Effector memory CD4-positive, alpha-beta T cell (primary cell): ENCODE measurements at places on chromosomes 6 and 20.

- no peak for DNase-seq
These were observed 23.5 kb upstream of the BACH2 start for GRCh38 chr6:90319979-90320685.

GRCh38 chr20:61611401-61612180 lies 359.5 kb downstream of the CDH4 start:
- DNase-seq = no peak

GRCh38 chr6:99810295-99810694 lies 183.7 kb downstream of the MCHR2 start:
- no peak for DNase-seq

GRCh38 chr6:2877057-2877882 lies 25.8 kb downstream of the SERPINB9 start:
- no peak for DNase-seq

DNA sequence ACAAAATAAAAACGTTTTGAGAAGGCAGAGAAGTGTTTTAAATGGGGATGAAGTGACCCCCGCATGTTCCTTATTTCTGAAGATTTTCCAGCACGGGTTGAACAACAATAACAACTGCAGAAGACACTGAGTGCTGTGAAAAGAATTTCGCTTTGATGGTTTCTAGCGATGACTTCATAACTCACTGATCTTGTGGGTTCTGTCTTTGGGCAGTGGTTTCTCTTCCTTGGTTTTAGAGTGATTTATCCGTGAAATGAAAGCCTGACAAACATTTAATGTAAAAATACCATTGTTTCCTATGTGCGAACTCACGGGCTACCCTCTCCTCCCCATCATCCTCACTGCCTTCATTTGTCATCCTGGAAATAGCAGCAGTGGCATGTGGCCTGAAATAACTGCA lies 793.9 kb downstream of the QKI start:
- DNase-seq = no peak

DNA sequence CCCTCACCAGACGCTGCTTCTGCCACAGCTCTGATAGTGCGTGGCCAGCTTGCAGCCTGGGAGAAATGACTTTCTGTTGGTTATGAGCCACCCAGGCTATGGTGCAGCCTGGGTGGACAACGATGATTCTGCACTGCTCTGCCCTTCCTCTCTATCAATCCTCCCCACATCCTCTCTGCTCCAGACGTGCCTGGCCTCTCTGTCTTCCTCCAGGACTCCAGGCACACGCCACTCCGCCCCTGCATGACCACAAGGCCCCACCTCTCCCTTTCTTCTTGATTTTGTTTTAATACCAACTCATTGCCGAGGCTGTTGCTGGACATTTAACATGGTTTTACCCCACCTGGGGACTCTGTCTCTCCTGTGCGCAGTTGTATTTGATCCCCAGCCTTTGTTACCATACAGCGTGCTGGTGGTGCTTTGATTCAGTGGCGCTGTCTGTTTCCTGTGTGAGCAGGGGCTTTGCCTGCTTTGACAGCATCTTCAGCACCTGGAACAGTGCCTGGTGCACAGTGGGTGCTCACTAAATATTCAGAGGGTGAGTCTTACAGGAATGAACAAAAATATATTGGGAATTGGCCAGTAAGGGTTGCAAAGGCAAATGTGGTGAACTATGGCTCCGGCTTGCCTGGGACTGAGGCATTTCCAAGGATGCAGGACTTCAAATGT lies 280.9 kb downstream of the CDH26 start:
- DNase-seq = no peak

- DNase-seq = no peak
These were observed 135.2 kb upstream of the MLIP start for GRCh38 chr6:53975941-53976615.

DNA sequence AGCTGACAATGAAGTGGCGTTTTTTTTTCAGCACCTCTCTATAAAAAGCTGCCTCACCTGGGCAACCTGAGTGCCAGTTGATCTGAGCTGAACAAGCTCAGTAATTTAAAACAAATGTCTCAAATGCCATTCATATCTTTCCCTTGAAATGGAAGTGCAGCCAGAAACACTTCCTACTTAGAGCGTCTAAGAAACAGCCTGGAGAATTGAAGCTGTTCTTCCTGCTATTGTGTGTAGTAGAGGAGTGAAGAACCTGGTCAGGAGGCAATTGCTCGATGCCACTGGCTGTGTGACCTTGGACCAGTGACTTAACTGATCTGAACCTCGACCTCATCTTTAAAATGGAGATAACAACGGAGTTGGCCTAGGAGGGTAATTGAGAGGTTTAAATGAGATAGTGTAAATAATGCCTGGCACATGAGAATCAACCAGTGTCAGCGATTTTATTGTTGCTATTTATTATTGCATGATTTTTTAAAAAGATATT lies 95.4 kb upstream of the FOXQ1 start:
- DNase-seq = no peak

DNA sequence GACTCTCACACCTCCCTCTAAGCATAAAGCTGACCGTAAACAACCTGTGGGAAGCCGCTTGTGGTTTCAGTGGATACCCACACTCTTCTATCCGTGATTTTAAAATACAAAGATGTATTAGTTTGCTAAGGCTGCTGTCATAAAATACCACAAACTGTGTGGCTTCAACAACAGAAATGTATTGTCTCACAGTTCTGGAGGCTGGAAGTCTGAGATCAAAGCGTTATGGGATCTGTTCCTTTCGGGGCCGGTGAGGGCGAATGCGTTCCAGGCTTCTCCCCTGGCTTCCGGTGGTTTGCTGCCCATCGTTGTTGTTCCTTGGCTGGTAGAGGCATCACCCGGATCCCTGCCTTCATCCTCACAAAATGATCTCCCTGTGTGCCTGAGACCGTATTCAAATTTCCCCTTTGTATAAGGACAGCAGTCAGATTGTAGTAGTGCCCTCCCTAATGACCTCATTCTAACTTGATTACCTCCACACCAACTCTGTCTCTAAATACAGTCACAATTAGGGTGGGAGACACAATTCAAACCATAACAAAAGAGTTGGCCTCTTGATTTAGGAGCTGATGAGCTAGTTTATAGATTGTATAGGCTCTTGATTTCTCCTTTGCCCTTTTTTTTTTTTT lies 210.6 kb upstream of the SOX4 start:
- no peak for DNase-seq

DNA sequence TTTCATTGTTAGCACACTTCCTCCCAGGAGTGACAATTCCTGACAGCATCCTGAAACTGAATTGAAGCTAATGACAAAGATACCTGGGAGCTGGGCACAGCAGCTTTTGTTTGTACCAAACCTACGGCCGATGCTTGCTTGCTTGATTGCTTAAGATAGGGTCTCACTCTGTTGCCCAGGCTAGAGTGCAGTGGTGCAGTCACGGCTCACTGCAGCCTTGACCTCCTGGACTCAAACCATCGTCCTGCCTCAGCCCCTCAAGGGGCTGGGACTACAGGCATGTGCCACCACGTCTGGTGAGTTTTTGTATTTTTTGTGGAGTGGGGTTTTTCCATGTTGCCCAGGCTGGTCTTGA lies 84.7 kb upstream of the SCP2D1 start:
- no peak for DNase-seq

- DNase-seq = no peak
These were observed 770 bp downstream of the KIF3B start for GRCh38 chr20:32278199-32278643.

GRCh38 chr20:57683287-57683686 lies 26.5 kb downstream of the PMEPA1 start:
- no peak for DNase-seq

DNA sequence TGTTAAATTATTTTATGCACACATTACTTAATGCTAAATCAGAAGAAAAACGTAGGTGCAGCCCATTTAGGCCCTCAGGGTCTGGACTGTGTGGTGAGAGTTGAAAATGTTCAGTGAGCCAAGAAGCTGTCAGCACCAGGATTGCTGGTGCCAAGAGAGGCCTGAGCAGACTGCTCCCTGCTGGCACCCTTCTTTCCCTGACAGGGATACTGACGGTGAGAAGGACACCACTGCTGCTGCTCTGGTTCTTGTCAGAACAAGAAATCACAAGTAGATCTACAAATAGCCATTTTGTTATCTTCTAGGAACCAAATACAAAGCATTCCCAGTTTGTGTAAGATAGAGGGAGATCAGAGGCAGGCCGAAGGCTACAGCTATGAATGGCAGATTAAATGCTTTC lies 48.7 kb upstream of the CRISP1 start:
- DNase-seq = no peak

DNA sequence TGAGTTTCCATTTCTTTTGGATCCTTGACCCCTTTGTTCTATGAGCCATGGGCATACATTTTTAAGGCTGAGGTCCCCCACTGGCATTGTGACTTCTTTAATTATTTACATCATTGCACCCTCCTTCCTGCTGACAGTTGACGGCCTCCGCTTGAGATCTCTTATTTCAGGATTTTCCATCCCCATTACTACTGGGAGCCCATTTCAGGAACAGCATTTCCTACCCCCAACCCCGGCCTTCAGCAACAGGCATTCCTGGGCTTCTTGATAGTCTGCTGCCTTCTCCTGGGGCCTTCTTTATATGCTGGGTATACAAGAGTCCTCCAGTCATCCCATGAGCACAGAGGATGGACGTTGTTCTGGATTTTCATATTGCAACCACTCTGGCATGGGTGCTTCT lies 3.8 kb downstream of the ULBP1 start:
- no peak for DNase-seq

DNA sequence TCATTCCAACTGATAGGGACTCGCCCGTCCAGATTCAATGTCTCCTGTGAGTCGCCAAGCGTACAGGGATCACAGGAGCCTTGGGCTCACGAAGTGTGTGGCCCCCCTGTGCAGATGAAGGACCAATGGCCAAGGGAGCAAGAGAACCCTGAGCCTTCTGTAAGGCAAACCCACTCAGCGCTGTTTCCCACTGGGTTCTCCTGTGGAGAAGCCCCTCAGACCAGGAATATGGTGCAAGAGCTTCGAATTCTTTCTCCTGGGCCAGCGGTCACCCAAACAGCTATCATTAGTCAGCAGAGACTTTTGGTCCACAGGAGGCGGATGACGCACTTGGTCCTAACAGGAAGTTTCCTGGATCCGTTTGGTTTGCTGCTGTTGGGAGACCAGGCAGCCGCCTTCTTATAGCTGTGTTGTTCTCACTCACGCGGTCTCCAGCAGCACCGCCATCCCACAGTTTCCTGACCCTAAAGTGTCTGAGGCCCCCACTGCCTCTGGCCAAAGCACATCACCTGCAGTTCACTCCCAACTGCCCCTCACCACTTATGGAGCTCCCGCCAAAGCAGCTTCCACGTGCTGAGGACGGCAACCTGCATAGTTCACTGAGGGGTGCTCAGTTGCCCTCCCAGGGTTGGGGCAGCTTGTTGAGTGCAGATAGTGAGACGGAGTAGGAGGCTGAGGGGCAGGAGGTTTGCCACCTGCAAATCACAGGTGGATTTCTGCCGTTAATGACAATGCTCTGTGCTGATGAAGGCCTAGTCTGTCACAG lies 268.6 kb downstream of the ERMARD start:
- no peak for DNase-seq

GRCh38 chr6:166387642-166388289 lies 5.0 kb upstream of the MPC1 start:
- no peak for DNase-seq

GRCh38 chr6:150924808-150925589 lies 59.5 kb downstream of the MTHFD1L start:
- DNase-seq = no peak

DNA sequence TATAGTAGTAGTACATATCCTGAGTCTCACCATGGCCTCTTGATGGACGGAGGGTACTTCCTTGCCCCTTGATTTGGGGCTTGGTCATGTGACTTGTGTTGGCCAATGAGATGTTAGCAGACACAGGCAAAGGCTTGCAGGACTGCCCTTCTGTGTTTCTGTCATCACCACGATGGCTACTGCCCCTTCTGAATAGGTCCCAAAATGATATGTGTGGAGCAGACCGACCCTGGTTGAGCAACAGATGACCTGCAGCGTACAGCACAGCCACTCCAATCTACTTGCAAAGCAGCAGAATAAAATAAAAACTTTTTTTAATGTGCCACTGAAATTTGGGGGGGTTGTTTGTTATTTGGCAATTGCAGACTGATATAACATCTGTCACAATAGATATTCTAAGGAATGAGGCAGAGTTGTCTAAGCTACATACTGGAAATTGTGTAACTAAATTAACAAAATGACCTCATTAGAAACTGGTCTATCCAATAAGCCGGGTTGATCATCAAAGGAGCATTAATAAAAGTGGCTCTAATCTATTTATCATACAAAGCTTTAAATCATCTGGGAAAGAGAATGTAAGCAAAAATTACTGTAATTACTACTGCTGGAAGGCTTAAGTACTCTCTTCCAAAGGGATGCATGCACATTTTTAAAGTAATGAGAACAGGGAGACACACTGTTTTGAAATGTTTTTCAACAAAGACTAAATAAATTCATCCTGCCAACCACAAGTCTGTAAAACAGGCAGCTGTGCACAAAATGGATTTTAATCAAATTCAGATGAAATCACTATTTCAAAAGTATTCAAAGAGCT lies 209.5 kb downstream of the KIF16B start:
- DNase-seq = no peak

GRCh38 chr6:105034470-105034869 lies 77.6 kb downstream of the LIN28B start:
- no peak for DNase-seq

GRCh38 chr6:163427498-163428254 lies 13.2 kb downstream of the QKI start:
- no peak for DNase-seq

- no peak for DNase-seq
These were observed 18.2 kb downstream of the WRNIP1 start for GRCh38 chr6:2783188-2783963.

DNA sequence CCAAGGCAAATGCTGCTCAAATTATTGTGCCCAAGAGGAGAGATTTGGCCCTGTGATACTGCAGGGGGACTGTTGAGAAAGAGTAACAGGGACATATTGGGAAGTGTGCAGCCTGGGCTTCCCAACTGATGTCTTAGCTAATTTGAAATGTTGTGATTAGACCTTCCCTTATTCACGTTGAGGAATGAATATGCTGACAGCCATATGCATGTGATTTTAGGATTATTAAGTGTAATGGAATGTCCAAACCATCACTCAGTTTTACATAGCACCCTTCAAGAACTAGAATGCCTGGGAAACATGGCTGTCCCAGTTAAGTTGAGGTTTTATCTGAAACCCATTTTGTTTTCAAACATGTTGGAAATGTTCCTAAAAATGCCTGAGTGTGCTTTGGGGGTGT lies 81.4 kb downstream of the CARMIL1 start:
- no peak for DNase-seq

- no peak for DNase-seq
These were observed 514.5 kb upstream of the GJE1 start for GRCh38 chr6:141618180-141618581.

GRCh38 chr6:131823276-131823902 lies 15.6 kb downstream of the ENPP1 start:
- no peak for DNase-seq

- DNase-seq = no peak
These were observed 215.1 kb downstream of the KCNQ5 start for GRCh38 chr6:72836971-72837370.

DNA sequence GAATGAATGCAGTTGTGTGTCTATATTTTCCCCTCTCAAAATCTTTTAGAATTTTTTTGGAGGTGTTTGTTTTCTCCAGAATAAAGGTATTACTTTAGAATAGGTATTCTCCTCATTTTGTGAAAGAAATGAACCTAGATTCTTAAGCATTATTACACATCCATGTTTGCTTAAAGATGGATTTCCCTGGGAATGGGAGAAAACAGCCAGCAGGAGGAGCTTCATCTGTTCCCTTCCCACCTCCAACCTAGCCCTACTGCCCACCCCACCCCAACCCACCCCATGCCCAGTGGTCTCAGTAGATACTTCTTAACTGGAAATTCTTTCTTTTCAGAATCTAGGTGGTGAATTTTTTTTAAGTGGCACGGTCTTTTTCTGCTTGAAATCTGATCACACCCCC lies 127.8 kb downstream of the CD109 start:
- no peak for DNase-seq

- DNase-seq = no peak
These were observed 23.0 kb downstream of the GMDS start for GRCh38 chr6:2222275-2222842.
